ENCODE measurements at places on chromosomes 1 and 21.

DNA sequence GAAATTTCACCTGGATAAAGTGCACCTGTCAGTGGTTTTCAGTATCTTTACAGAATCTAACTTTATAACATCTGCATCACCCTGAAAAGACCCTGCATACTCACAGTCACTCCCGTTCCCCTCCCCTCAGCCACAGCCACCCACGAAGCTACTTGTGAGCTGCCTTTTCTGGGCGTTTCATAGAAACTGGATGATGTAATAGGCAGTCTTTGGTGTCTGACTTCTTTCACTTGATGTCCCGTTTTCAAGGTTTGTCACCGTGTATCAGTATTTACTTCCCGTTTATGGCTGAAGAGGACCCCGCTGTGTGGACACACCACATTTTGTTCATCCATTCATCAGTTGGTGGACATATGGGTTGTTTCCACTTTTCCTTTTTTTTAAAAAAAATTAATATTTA lies 47.8 kb upstream of the LRRC3 start:
- DNase-seq: peak; percentile 0

DNA sequence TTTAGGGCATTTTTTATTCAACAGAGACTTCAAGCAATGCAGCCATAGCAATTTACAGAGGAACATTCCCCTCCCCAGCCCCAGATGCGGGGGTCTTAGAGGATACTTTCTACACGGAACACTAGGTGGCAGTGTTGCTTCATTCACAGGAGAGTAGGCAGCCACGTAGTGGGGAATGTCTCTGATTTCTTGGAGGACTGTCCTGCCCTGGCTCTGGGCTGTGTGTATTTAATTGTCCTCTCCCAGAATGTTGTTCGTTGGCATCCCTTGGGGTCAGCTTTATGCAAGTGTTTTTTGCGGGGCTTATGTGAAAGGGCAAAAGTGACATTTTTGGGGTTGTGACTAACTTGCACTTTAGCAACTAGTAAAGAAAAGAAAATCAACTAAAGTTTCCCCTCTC lies 96.9 kb downstream of the PAPPA2 start:
- peak; percentile 89 for DNase-seq

DNA sequence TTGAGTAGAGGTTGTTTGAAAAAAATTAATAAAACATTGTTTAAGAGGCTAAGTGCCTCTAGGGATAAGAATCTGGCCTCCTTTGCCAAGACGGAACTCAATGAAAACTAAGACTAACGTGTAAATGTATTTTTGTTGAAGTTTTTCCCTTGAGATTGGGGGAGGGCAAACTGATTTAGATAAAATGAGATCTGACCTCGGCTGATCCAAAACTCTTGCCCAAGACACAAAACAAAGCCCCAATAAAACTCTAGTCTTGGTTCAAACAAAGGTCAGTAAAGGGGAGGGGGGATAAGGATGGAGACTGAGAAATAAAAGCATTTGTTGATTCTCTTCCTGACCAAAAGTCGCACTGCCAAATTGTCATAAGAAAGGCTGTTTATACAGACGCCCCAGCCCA lies 134.8 kb upstream of the DPT start:
- DNase-seq: no peak

GRCh38 chr1:39567302-39567701 lies 9.3 kb downstream of the PABPC4 start:
- DNase-seq: no peak

GRCh38 chr1:173393659-173394000 lies 83.5 kb upstream of the PRDX6 start:
- no peak for DNase-seq

GRCh38 chr1:66348776-66349175 lies 185.2 kb upstream of the SGIP1 start:
- DNase-seq: no peak

- DNase-seq: no peak
Measured at GRCh38 chr1:56097713-56098112, 481.6 kb downstream of the PLPP3 start.

GRCh38 chr1:185438936-185439335 lies 121.9 kb upstream of the IVNS1ABP start:
- no peak for DNase-seq

DNA sequence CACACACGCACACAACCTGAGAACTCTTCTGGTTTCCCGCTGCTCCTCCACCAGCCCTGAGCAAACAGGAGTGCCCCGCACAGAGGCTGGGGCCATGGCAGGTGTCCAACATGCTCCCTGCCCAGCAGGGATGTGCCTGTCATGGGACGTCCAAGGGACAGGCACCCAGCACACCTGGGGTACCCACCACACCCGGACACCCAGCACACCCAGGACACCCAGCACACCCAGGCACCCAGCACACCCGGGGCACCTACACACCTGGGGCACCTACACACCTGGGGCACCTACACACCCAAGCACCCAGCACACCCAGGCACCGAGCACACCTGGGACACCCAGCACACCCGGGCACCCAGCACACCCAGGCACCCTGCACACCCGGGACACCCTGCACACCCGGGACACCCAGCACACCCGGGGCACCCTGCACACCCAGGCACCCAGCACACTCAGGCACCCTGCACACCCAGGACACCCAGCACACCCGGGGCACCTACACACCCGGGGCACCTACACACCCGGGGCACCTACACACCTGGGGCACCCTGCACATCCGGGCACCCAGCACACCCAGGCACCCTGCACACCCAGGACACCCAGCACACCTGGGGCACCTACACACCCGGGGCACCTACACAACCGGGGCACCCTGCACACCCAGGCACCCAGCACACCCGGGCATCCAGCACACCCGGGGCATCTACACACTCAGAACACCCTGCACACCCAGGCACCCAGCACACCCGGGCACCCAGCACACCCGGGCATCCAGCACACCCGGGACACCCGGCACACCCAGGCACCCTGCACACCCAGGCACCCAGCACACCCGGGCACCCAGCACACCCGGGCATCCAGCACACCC lies 37.9 kb downstream of the UBE2G2 start:
- no peak for DNase-seq

Data from neural progenitor cell (in vitro differentiated cells).